ENCODE measurements at places on chromosomes 5 and 9.

- DNase-seq = no peak
Measured at GRCh38 chr9:106467865-106468164, 395.2 kb upstream of the ZNF462 start.

DNA sequence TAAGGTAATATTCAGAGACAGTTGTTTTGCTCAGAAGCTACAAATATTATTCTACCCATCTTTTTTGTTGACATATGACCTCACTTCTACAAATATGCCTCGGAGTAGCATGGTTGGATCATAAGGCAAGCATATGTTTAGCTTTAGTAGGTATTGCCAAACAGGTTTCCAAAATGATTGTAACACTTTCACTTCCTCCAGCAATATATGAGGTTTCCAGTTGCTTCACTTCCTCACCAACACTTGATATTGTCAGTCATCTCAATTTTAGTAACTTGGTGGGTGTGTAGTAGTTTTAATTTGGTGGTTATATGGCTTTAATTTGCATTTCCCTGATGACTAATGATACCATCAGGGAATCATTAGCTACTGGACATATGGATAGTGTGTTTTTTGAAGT, 46.7 kb downstream of the TNFSF8 start:
- no peak for DNase-seq

GRCh38 chr5:14353726-14354474, 210.8 kb downstream of the TRIO start:
- DNase-seq = no peak

GRCh38 chr5:181192337-181193046, 12.5 kb downstream of the TRIM7 start:
- DNase-seq = no peak

DNA sequence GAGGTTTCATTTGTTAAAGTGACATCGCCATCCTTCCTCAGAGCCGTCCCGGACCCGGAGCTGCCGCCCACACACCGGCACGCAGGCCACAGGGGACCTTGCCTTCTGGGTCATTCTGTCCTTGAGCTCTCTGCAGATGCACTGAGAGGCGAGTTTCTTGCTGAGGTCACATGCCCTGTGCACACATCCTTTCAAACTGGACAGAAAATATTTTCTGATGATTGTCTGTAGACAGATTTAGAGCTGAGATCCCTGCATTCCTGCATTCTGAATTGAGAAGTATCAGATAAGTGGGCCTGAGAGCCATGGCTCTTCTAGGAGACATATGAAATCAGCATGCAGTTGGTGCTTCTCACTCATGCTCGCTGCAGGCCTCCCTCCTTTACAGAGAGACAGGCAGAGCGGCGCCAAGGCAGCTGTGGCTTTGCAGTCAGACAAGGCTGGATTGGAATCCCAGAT, 25.4 kb downstream of the BOD1 start:
- DNase-seq = no peak

DNA sequence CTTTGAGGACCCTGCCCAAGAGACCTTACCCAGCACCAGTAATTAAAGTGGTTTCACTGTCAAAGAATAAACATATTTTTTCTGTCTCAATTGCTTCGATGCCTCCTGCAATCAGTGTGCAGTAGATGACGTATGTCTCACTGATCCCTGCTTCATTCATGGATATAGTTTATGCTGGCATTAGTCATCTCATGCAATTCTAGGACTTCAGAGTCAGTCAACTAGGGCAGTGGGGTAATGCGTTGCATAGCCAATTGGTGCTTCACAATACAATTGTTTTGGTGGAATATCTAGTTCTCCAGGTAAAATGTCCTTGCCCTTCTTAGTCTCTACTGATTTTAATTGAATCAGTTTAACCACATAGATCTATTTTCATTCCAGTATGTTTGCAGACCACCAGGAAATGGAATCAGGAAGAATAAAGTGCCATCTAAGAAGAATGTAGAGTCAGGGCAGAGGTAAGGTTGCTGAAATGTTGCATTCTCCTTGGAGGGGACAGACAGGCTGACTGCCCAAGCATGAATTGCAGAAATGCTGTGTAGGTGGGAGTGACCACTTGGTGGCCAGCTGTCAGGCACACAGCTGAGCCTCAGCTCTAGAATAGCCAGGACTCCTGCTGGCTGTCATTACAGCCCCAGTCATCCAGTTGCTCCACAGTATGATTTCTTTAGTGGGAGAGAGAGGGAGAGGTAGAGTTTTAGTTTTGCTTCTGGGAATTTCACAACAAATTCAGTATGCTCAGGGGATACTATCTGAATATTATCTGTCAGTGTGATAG, 73.5 kb upstream of the MEGF10 start:
- DNase-seq = no peak

DNA sequence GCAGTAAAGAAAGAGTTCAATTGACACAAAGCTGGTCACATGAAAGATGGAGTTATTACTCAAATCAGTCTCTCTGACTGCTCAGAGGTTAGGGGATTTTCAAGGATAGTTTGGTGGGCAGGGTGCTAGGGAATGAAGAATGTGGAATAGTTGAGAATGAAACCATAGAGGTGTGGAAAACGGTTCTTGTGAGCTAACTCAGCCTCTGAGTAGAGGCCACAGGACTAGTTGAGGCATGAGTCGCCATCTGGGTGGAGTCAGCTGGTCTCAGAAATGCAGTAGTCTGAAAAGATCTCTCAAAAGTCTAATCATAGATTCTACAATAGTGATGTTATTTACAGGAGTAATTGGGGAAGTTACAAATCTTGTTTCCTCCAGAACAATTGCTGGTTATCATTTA, 178.9 kb upstream of the SPEF2 start:
- DNase-seq = no peak

- DNase-seq = no peak
Measured at GRCh38 chr5:172456076-172456722, 1.9 kb upstream of the SH3PXD2B start.

- no peak for DNase-seq
Measured at GRCh38 chr9:107841076-107841475, 351.5 kb upstream of the KLF4 start.

GRCh38 chr5:124231230-124231629, 515.2 kb downstream of the ZNF608 start:
- no peak for DNase-seq

GRCh38 chr5:77999399-77999798, 223.3 kb upstream of the TBCA start:
- no peak for DNase-seq

- no peak for DNase-seq
Measured at GRCh38 chr5:111384220-111384619, 128.1 kb downstream of the STARD4 start.

DNA sequence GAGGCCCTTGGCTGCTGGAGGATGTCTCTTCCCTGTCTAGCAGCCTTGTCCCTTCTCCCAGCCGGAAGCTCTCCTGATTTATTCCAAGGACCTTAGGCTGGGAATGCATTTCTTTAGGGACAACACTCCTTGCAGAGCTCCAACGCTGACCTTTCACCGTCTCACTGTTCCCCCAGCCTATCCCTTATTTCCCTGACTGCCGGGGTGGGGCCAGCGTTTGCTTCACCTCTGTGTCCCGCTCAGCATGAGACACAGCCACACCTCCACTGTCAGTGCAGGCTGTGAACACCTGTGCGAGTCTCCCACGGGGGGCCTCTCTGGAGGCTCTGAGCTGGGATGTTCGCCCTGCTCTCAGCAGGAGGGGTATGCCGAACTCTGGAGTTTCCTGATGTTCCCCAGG, 106.2 kb upstream of the FCN2 start:
- no peak for DNase-seq

DNA sequence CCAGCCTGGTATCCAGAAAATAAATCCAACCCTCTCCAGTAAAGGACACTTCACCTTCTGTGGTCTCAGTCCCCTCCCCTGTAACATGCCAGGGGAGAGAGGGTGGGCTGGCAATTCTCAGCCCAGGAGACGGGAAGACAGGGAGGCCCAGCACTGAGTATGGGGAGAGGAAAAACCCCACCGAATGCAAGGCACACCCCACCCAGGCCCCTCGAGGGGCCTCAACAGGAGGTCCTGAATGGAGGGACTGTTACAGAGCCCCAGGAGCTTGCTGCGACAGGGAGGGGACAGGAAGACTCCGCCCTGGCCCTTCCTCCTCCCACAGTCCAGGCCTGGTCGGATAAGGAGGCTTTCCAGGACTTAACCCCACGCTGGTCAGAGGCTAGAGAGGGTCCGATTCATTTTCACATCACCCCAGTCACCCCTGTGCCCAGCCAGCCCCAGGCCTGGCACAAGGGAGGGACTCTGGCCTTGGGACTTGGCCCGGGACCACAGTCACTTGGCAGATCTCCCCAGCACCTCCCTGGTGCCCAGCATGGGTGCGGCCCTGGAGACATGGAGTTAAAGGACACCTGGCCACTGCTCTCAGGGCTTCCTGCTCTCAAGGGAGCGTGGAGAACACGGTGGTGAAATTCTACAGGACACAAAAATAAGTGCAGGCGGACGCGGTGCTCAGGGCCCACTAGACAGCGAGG, 44.9 kb upstream of the STXBP1 start:
- no peak for DNase-seq

DNA sequence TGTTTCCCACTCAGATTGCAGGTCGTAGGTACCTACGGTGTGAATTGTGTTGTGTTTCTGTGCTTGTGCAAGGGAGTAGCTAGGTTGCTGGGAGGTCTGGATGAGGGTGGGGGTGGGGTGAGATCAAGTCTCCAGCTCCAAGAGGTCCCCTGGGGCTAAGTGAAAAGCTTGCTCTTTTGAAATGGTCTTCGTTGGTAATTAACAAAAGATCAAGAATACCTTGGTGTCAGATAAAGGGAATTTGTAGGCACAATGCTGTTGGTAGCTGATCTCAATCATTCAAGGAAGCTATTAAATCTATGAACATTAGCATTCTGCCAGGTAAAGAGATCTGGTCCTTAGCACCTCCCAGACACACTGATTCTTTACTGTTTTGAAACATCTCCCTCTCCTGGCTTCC, 928 bp upstream of the PCDHGC4 start:
- DNase-seq = no peak

DNA sequence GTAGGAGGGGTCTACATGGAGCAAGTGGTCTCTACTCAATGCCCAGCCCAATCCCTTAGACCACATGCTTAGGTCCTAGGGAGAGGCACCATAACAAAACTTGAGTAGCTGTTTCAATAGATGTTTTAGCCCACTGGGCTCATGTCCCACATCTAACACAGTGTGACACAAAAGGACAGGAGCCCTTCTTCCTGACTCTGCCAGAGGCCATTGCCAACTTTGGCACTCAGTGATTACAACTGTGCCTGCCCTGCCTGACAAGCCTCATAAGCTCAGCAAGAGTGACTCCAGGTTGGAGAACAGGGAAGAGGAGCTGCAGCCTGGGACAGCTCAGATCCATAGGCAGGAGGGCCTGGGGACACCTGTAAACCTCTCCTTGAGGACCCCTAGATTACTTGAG, 230.8 kb downstream of the ENC1 start:
- no peak for DNase-seq

GRCh38 chr5:146249801-146250200, 46.4 kb downstream of the RBM27 start:
- DNase-seq = no peak

- DNase-seq = no peak
Measured at GRCh38 chr9:109907400-109907799, 127.4 kb downstream of the PALM2AKAP2 start.

DNA sequence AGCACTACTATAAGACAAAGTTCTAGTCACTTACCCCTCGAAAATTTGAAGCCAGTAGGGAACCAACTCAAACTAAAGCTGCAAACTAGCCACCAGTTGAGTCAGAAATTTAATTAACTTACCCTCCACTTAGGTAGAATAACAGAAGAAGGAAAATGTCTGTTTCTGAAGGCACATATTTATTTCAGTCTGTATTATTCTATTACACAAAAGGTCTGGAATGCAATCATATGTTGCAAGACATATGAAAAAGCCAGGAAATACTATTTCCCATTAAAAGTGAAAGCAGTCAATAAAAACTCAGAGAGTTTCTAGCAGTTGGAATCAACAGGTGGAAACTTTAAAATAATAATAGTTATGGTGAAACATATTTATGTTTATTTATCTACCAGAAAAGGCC, 79.2 kb upstream of the SLCO4C1 start:
- DNase-seq = no peak

DNA sequence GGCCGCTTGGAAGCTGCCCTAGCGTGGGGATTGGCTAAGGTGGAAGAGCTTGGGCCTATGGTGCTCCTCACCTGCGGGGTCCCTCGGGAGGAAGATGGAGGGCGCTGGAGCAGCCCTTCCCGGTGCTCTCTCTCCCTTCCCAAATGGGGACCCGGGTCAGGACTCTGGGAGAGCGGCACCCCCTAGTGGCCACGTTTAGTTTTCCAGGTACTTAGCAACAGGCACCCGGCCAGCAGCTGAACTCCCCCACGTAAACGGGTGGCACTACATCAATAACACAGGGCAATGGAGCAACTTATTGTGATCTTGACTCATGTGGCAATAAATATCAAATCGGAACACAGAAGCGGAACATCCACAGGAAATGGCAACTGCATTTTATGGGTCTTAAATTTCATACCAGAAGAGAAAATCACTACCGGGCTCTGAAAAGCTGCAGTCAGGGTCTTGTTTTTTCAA, 316.6 kb downstream of the AGTPBP1 start:
- peak; percentile 38 for DNase-seq

DNA sequence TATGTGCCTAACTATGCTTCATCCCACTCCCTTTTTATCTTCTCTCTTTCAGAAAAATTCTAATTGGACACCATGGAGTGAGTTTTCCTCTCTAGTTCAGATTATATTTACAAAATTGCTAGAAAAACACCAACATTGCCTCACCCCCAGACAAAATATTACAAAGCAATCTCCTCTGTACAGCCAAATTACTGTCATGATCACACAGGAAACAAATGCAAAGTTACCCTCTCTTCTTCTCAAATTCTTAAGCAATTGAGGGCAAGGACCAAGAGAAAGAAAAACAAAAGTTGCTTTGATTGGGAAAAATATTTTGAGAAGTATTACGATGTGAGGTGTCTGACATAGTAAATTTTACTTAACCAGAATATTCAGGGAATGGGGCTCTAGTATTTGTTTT, 30.8 kb upstream of the ABCA1 start:
- no peak for DNase-seq

- DNase-seq = no peak
Measured at GRCh38 chr5:8340261-8340660, 471.3 kb downstream of the MTRR start.

- DNase-seq = no peak
Measured at GRCh38 chr5:178324481-178325310, 92.1 kb upstream of the PHYKPL start.

DNA sequence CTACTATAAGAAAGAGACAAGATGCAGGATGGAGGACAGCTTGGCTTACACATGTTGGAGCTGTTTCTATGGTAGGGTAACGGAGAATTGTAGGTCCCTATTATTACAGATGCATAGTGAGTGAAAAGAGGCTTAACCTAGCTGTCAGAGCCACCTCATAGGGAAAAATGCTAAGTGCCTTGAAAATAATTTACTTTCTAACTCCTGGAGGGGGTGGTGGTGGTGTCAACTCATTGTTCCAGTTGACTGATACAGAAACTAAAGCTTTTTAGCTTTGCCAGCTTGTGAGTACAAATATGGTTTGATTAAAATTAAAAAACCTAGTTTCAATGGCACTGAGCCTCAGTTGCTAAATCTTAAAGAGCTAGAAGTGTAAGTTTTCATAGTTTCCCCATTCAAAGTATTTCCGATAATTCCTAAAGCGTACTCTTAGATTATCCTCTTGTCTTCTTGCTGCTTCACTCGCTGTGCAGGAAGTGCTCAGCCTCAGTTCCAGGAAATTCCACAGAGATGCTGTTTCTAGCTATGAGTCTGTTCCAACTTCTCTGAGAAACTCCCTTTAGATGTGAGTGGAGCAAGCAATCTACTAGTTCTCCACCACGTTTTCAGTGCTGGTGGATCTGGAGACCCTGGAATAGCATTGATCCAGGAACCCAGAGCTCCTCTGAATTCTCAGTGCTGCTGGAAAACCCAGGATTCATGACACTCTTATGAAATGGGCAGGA, 265.2 kb downstream of the DMAC1 start:
- no peak for DNase-seq

- no peak for DNase-seq
Measured at GRCh38 chr9:30982301-30982700, 1402.1 kb upstream of the ACO1 start.

All from stimulated activated CD4-positive, alpha-beta T cell treated with anti-CD3 and anti-CD28 coated beads, Interleukin-1b, Interleukin-23, amount 100 ng/mL, for 24 hours (primary cell).